ENCODE measurements at places on chromosomes 5 and 9. TPM values are rescaled to one million over a fixed set of nuclear protein-coding genes. Genes with fewer than 3 reads are reported as not detected.

Gene IER5L
- total RNA-seq, result 70.7 TPM

Gene GABBR2
- total RNA-seq, result 12.9 TPM

Gene HAPLN1
- total RNA-seq, result 0.55 TPM

Gene WDR55
- 24.5 TPM for total RNA-seq

Gene HEMGN
- total RNA-seq, result not detected

Gene GRIN1
- under 0.01 TPM for total RNA-seq

Gene PRDM9
- total RNA-seq, result not detected

Gene STING1
- 26.9 TPM for total RNA-seq

Gene NOXA1
- total RNA-seq, result 0.57 TPM

All from smooth muscle cell of bladder (primary cell).